ENCODE measurements at places on chromosomes 1 and 21. TPM values are rescaled to one million over a fixed set of nuclear protein-coding genes. Genes with fewer than 3 reads are reported as not detected.

DNA sequence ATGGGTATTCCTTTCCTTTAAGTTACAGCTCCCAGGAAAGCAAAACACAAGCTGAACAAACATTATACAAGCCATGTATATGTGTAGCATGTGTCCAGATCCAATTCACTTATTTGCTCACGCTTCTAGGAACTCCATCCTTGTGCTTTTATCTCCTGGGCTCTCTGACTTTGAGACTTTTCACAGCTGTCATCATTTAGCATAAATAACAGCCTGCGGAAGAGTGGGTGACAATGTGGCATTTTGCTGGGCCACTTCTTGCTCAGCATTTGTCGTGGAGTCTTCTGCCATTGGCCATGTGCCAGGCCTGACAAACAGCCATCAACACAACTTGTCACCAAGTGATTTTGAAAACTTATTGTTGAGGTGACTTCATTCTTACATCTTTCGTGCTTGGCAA lies 164.3 kb downstream of the KIF26B start:
- DNase-seq = no peak

GRCh38 chr1:97540346-97540888 lies 380.4 kb downstream of the DPYD start:
- no peak for DNase-seq

GRCh38 chr1:225824533-225824941 lies 14.6 kb downstream of the EPHX1 start:
- no peak for DNase-seq

DNA sequence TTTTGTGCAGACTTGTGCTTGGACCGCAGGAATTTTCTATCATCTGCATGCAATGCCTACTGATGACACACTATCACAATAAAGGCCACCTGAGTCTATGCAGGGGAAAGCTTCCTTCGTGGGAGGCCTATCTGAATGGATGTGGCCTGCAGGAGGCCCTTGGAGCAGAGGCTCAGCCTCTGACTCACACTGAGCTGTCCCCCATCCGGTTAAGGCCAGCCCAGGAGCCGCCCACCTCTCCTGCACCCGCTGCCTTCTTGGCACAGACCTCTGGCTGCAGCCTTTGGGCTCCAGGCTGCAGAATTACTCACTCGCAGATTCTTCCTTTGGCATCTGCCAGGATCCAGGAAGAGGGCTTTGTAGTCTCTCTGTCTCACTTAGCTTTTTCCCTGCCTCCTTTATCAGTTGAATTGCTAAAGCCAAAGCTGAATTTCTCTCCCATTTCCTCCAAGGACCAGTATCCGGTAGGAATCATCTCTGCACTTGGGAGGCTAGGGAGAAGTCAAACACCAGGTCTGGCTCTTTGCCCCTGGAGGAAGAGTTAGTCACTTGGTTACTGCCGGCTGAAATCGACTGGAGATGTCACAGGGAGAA lies 65.1 kb upstream of the JUN start:
- peak; percentile 100 for DNase-seq

- peak; percentile 22 for DNase-seq
Observed at GRCh38 chr1:154344977-154345837, 19.9 kb downstream of the ATP8B2 start.

- no peak for DNase-seq
Observed at GRCh38 chr1:156658945-156659574, 17.1 kb downstream of the BCAN start.

- DNase-seq = no peak
Observed at GRCh38 chr1:186207391-186208085, 167.5 kb downstream of the TPR start.

- no peak for DNase-seq
Observed at GRCh38 chr1:84181350-84182005, 37.4 kb downstream of the PRKACB start.

- DNase-seq = no peak
Observed at GRCh38 chr1:50796272-50796671, 163.8 kb downstream of the FAF1 start.

GRCh38 chr1:79603843-79604242 lies 597.3 kb upstream of the ADGRL4 start:
- no peak for DNase-seq

DNA sequence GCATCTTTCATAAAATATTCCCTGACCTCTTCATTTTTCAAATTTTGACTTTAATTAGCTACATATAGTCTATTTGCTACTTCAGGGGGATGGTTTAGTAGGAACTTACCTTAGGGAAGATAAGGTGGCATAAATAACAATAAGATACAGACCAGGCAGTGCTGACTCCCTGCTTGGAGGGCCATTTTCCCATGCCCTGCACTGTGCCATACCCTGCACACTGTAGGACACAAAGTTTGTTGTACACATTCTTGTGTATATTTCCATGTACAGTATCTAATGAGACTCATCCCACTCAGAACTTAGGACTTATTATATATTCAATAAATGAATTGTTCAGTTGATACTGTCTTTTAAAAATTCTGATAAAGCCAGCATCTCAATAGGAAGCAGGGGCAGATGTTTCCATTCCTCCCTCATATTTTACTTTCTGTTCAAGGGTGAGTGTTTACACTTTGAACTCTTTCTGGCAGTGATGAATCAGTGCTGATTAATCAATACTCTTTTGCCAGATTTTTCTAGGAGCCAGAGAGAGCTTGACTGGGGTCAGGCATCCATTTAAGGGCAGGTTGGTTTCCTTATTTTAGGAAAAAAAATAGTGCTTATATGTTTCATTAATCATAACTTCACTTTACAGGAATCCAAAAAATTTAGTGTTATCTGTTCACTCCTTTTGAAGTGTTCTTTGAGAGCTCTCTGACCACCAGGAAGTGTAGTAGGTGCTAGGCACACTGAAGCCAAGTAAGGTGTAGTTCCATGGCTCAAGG lies 30.6 kb downstream of the MPZL1 start:
- DNase-seq = peak; percentile 8

GRCh38 chr21:44700101-44701022 lies 3.4 kb downstream of the KRTAP10-12 start:
- DNase-seq = no peak

- no peak for DNase-seq
Observed at GRCh38 chr1:36857754-36858153, 176.6 kb downstream of the GRIK3 start.

Gene FCRLB
- 17.0 TPM for total RNA-seq

Gene KCND3
- not detected for total RNA-seq

Gene KIAA1614
- total RNA-seq = 0.40 TPM

Gene TFF2
- not detected for total RNA-seq

Gene OR2T33
- 0.08 TPM for total RNA-seq

Gene WLS
- total RNA-seq = 40.5 TPM

Gene BCL10
- total RNA-seq = 18.4 TPM

Gene VHLL
- not detected for total RNA-seq

Gene ARTN
- total RNA-seq = not detected

Gene LCE1E
- total RNA-seq = not detected

Gene NR0B2
- total RNA-seq = not detected

Measured in HT1080 (cell line).